ENCODE measurements at places on chromosomes 4 and X.

DNA sequence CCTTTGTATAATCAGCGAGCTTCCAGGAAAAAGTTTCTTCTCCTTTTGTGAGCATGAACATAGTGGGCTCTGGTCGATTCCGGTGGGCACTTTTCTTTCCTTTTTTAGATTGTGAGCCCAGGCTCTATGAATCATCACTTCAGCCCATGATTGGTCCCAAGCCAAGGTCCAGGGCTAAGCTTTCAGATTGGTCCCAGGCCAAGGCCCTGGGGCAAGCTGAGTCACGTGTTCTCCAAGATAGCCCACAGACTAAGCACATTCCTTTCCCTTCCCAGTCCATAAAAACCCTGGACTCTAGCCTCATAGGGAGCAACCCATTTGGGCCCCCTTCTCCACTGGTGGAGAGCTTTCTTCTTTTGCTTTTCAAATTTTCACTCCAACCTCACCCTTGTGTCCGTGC lies 430.5 kb downstream of the NAP1L3 start:
- no peak for DNase-seq

DNA sequence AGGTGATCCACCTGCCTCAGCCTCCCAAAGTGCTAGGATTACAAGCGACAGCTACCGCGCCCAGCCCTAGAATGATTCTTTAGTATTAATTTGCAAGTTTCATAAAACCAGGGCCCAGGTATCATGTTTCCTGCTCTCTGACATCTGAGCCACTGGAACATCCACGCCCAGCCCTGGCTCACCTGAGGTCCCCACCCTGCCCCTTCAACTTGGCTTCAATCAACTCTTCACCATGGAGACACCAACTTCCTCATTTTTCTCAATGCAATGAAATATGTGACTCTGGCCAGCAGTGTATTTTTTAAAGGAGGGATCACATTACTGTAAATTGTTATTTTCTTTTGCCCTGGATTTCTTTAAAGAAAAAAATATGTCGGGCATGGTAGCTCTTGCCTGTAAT lies 3.9 kb downstream of the PRSS12 start:
- DNase-seq: no peak

GRCh38 chr4:124564121-124564520 lies 148.4 kb downstream of the ANKRD50 start:
- no peak for DNase-seq

- DNase-seq: no peak
Observed at GRCh38 chr4:27714073-27714472, 853.4 kb downstream of the STIM2 start.

DNA sequence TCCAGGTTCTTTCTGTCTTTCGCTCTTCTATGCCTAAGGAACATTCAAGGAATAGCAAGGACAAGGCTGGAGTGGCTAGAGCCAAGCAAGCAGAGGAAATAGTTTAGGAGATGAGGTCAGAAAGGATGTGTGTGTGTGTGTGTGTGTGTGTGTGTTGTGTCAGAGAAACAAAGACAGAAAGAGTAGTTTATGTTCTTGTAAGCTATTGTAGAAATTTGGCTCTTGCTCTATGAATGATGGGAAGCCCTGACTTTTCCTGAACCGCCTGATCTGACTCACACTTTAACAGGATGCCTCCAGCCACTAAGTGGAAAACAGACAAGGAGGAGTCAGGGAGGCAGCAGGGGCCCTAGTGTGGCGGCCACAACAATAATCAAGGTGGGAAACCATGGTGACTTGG lies 39.7 kb downstream of the LGI2 start:
- no peak for DNase-seq

DNA sequence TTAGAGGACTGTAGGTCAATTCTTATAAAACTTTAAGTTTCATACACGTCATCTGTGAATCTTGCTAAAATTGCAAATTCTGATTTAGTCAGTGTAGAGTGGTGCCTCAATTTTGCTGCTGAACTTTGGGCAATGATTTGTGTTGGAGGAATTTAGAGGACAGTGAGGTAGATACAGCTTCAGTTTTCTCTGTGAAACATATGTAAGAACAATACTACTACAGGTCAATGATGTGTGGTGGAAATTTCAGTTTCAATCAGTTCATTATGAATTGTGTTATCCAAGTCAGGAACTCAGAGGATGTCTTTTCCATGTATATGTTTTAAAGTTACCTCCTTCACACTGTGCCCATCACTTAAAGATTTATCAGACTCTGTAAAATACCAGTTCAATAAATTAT lies 1597.8 kb upstream of the PCDH10 start:
- DNase-seq: no peak

- no peak for DNase-seq
Observed at GRCh38 chr4:123830930-123831329, 434.3 kb downstream of the SPRY1 start.

- DNase-seq: peak; percentile 13
Observed at GRCh38 chr4:139279760-139280620, at the start of gene MGARP. Gene MGARP, minus strand, starts transcription at chr4:139280225. Its CDS starts 67 bp downstream, at chr4:139280158.

DNA sequence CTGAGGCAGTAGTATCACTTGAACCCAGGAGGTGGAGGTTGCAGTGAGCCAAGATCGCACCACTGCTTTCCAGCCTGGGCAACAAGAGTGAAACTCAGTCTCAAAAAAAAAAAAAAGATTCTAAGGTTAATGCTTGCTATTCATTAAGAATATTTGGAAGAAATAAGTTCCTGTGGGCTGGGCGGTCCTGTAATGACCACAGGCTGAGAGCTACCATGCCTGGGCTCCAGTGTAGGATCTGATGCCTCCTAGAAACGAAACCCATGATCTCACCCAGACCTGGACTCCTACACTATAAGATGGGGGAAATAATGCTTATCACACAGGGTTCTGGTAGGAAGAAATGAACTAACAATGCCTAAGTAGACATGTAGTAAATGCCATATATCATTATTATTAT lies 17.8 kb downstream of the TMEM192 start:
- no peak for DNase-seq

GRCh38 chr4:159178979-159179969 lies 76.4 kb downstream of the RAPGEF2 start:
- no peak for DNase-seq

DNA sequence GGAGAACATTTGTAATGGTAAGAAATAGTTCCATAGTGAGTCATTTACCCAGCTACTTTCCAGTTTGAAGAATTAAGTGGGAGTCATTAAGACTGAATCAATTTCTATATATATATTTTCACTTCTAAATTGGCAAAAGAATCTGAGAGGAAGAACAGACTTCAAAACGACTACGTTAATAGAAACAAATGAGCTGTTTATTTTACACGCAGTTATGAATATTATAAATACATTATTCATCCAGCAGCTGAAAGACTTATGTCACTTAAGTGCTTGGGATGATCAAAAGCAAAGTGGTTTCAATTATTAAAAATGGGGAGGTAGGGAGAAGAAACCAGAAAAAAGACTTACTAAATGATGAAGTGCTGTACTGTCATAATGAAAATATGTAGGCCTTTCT lies 260.5 kb upstream of the DDX53 start:
- DNase-seq: no peak

GRCh38 chr4:17188125-17188524 lies 289.7 kb upstream of the LDB2 start:
- DNase-seq: no peak

DNA sequence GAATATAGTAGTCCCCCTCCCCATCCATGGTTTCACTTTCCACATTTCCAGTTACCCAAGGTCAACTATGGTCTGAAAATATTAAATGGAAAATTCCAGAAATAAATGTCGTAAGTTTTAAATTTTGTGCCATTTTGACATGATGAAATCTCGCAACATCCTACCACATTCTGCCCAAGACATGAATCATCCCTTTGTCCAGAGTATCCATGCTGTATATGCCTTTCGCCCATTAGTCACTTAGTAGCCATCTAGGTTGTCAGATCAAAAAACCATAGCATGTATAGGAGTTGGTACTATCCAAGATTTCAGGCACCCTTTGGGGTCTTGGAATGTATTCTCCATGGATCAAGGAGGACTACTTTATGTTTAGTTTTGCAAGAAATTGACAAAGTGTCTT lies 8.3 kb downstream of the PRRG1 start:
- DNase-seq: no peak

DNA sequence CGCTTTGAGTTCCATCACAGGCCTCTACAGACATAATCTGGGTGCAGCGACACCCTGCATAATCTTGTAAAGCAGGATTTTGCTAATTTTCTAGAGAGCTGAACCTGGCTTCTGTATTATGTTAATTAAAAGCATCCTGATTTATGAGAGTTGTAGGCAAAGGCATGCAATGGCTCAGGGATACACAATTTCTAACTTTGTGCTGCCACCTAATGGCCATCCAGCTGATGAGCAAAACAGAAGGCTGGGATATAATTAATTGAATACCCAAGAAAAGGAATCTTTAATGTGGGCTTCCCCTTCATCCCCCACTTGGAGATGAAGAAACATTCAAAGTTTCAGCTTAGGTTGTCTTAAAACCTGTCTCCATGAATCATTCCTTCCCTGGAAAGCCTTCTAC lies 78.1 kb downstream of the BMP15 start:
- no peak for DNase-seq

DNA sequence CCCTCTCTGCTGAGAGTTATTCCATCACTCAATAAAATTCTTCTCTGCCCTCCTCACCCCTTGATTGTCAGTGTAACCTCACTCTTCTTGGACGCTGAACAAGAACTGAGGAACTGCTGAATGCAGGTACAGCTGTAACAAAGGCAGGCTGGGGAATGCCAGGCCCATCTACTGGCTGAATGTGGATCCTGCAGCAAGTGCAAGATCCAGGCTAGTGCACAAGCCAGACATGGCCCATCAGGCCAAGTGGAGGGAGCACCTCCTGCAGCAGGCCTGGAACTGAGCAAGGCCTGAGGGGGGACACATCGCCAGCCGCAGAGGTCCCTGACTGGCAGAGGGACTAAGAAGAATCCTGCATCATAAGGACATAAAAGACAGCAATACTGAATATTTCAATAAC lies 411.8 kb upstream of the PCDH10 start:
- no peak for DNase-seq

- DNase-seq: no peak
Observed at GRCh38 chr4:158371158-158371557, 150.5 kb upstream of the RXFP1 start.

DNA sequence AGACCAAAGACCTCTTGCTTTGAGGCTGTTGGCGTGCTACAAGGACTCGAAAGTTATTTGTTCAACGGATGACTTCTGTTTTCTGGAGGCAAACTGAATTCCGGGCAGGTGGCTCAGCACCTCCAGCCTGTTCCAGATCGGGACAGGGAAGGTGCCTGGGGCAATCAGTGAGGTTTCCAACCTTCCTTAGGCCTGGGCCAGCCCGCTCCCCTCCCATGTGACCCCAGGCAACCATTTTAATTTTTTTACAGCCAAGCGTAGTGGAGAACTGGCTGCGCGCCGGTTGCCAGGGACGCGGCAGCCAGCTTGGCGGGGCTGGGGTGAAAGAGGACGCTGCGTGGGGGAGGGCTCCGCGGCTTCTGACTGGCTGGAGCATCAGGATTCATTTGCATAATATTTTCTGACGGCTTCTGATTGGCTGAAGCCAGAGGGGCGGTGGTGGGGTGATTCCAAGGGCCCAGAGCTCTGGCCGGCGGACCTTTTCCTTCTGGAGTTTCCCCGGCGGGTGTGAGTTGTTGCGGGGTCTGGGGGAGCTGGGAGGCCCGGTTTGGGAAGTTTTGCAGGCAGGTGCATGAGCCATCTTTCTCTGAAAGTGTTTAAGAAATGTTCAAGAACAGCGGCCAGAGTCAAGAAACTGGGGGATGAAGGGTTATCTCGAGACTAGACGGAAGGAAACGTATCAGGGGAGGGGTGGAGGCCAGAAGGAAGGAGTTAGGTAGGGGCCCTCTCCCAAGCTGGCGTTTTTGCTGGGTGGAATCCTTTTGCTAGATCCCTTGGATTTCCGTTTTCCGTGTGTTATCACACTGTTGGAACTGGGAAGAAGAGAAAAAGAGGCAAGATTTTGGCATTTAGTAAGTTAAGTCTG lies at the start of gene MID1IP1:
Gene MID1IP1, plus strand, starts transcription at position 479 of the 865 bp plus-strand sequence. CDS start 3,488 bp downstream, outside the sequence.
- DNase-seq: peak; percentile 63

DNA sequence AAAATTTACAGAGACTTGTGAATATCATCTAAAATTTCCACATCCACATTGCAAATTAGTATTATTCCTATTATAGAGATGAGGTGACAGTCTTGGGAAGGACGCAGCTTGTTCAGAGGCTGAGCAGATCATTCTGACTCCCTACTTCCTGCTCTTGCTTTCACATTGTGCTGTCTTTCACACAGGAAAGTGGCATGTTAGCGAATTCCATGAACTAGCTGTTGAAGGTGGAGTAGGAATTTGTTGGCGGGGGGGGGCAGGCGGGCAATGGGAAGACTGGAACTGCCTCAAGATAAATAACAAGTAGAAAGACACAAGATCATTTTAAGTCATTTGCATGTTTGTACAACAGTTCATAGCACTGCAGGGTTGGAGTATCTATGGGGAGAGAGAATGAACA lies 2.3 kb downstream of the PF4V1 start:
- DNase-seq: no peak

GRCh38 chr4:138007572-138007971 lies 234.6 kb downstream of the SLC7A11 start:
- DNase-seq: no peak
